ENCODE measurements at places on chromosomes 6 and 20. TPM values are rescaled to one million over a fixed set of nuclear protein-coding genes. Genes with fewer than 3 reads are reported as not detected.
A peak's percentile ranks its signal among the peaks of the same experiment; 100 is the strongest.

The DYNLT2 gene
- 1.5 TPM for total RNA-seq

DNA sequence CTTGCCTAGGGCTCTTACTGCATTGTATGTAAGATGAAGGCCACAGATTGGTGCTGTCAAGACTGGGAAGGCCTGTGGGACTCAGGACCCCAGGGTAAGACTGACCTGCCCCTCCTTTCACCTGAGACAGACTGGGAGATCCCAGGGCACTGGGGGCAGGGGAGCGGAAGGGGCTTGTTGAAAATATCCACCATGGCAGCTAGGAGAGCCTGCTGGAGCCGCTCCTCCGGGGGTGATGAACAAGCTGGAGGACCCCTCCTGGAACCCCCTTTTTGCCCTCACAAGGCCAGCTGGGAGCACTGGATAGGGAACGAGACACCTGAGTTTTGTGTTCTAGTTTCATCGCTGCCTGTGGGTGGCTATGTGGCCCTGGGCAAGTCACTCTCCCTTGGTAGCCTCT lies 9.2 kb upstream of the SDCBP2 start:
- no peaks in the 10 kb centered on the region for H3K4me1 ChIP-seq
- no peak for DNase-seq
- H3K27ac ChIP-seq: no peak overlapping the region
- H3K27me3 ChIP-seq: no peaks in the 10 kb centered on the region

The LY6G6F gene
- total RNA-seq: not detected

DNA sequence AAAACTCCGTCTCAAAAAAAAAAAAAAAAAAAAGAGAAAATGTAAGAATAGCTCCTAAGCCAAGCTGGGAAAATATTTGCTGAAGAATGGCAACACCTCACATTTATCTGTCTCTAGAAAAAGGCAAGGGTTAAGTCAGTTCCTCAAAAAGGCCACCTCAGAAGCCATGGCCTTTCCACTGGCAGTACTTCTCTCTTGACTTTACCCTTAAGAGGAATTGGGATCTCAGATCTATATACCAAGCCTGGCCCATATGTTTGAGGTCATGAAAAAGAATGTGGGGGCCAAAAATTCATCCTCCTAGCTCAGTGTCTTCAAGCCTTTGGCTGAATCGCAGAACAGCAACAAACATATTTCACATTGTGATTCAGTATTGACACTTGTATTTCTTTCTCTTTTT lies 10.9 kb upstream of the NCOA3 start:
- H3K4me3 ChIP-seq: no peak overlapping the region
- DNase-seq: no peak
- peaks cover 18% of the 10 kb centered on the region for H3K4me1 ChIP-seq
- H3K27ac ChIP-seq: no peak overlapping the region
- H3K27me3 ChIP-seq: no peaks in the 10 kb centered on the region

The MAS1L gene
- total RNA-seq: not detected

GRCh38 chr6:131764350-131764749 lies 43.5 kb upstream of the ENPP1 start:
- no peak for DNase-seq
- H3K4me1 ChIP-seq: no peaks in the 10 kb centered on the region
- H3K36me3 ChIP-seq: no peaks in the 10 kb centered on the region
- H3K27ac ChIP-seq: no peak overlapping the region

GRCh38 chr6:20900389-20901160 lies 366.3 kb downstream of the CDKAL1 start:
- no peaks in the 10 kb centered on the region for H3K36me3 ChIP-seq
- no peak overlapping the region for H3K4me3 ChIP-seq
- no peak for DNase-seq
- no peaks in the 10 kb centered on the region for H3K27me3 ChIP-seq

GRCh38 chr6:113328886-113329381 lies 528.2 kb upstream of the MARCKS start:
- H3K4me1 ChIP-seq: no peaks in the 10 kb centered on the region
- H3K4me3 ChIP-seq: no peak overlapping the region
- H3K36me3 ChIP-seq: no peaks in the 10 kb centered on the region
- no peak for DNase-seq

DNA sequence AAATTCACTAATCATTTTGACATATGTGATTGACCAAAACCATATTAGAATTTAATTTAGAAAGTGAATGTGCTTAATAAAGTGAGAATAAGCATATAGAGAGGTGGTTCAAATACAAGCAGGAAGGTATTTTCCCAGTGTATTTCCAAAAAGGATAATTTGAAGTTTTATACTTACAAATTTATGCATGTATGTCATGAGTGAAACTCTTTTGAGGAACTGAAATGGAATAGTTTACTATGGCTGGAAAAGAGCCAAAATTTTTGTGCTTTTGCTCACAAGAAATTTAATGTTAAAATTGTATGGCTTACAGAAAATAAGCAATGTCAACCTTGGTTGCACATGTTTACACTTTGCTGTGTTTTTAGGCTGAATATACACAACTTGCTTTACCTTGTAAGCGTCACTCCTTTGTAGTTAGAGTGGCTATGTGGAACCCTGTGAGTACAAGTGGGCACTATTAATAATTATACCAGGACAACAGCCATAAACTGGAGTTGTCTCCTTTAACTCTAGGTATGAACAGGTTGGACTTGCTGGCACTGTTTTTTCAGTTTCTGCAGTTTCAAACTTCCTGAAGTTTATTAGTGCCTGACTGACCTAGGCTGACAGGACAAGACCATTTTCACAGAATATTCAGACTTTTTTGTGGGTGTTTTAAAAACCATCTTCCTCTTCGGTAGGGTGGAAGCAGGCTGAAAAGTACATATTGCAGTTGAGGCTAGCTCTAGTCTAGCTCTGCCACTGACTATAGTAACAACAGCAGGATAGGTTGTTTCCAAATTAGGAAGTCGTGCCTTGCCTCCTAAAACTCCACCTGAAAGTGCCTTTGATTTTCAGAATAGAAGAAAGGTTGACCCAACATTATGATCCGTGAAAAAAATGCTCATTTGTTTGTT lies 6.0 kb downstream of the AFDN start:
- H3K27me3 ChIP-seq: no peaks in the 10 kb centered on the region
- H3K4me1 ChIP-seq: peaks cover 10% of the 10 kb centered on the region
- no peaks in the 10 kb centered on the region for H3K36me3 ChIP-seq

The GSTA2 gene
- total RNA-seq: not detected

The IRAK1BP1 gene
- total RNA-seq: 5.4 TPM

The TGM3 gene
- not detected for total RNA-seq

The CYP21A2 gene
- 1.4 TPM for total RNA-seq

GRCh38 chr6:17159240-17159639 lies 57.4 kb downstream of the STMND1 start:
- H3K27ac ChIP-seq: no peak overlapping the region
- H3K36me3 ChIP-seq: no peaks in the 10 kb centered on the region
- no peak overlapping the region for H3K4me3 ChIP-seq
- no peaks in the 10 kb centered on the region for H3K27me3 ChIP-seq

The TAAR8 gene
- not detected for total RNA-seq

DNA sequence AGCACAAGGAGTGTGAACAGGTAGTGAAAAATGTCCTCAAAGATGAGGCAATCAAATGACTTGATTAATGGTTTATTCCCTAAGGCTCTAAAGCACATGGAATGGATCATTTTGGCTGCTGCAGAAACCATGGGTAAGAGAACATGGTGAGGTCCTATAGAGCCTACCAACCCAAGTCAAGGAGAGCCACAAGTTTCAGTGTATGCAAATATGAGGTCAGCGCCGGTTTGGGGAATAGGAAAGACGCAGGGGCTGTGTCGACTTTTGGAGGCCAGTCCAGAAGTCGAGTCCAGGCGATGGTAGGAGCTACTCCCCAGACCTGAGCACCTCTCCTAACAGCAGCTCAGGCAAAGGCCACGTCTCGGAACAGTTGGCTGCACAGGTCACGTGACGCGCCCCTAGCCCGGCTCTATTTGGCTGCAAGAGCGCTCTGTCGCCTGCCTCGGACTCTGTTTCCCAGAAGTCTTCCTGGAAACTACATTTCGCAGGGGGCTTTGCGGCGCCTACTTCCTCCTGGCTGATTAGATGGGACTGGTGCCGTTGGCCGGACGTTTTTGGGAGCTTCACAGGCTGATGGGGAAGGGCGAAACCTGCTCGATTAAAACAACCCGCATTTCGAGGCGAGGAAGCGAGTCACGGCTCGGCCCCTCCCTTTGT lies 74.4 kb upstream of the CHD6 start:
- DNase-seq: no peak
- peaks cover 13% of the 10 kb centered on the region for H3K4me1 ChIP-seq
- no peaks in the 10 kb centered on the region for H3K27me3 ChIP-seq
- H3K4me3 ChIP-seq: peak overlapping the region; percentile 66

DNA sequence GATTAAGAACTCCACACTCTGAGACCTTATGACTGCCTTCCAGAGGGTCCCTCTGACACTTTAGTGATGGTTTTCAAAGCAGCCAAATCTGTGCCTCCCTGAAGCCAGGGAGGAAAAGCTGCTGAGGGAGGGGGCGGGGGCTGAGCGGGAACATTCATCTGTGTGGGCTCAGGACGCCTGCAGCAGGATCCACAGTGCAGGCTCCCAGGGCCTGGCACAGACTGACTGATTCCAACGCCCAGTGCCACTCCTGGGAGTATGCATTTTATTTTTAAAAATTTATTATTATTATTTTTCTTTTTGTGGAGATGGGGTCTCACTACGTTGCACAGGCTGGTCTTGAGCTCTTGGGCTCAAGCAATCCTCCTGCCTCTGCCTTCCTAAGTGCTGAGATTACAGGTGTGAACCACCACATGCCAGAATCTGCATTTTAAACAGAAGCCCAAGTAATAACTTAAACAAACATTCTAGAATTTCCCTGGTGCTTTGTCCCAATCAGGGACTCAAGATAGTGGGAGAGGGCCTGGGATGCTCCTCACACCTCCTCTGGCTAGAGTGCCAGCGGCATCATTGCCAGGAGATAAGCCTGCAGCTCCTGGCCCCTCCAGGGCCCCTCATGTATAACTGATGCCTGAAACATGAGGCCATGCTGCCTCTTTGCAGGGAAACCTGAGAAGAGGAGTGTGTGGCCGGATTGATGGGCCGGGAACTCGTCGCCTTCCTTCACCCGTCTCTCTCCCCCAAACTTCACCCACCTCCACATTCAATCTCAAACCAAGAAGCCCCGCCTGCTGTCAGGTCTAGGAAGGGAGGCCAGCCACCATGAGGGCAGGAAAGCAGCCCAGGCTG lies 438 bp upstream of the TMC2 start:
- H3K27me3 ChIP-seq: peaks cover 15% of the 10 kb centered on the region
- no peaks in the 10 kb centered on the region for H3K4me1 ChIP-seq
- no peak overlapping the region for H3K4me3 ChIP-seq
- H3K36me3 ChIP-seq: no peaks in the 10 kb centered on the region
- DNase-seq: no peak

DNA sequence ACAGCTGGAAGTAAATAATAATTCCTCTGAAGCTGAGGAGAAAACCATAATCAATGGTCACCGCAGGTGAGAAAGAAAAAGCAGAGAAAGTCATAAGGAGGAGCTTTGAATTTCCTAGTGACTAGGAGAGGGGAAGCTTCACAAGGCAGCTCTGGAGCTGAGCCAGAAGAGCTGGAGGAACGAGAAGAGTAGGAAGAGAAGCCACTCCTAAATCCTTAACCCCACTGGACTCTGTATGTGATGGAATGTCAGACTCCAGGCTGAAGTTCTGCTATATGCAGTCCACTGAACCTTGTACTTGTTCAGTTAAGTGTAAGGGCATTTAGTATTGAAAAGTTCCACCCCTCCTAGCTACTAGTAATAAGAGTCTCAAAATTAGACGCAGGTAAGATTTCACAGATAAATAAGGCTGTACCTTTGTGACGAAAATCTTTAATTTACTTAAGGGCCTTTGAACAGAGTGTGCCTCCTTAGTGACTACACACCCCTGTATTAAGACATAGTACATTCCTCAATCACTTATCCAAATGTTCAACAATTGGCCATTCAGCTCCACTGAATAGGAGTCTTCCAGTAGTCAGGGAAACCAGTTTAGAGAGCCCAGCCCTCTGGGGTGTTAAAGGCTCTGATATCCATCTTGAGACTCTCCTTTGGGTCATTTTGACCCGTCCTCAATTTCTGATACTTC lies 71.4 kb upstream of the UFL1 start:
- H3K4me3 ChIP-seq: no peak overlapping the region
- H3K27ac ChIP-seq: no peak overlapping the region
- no peaks in the 10 kb centered on the region for H3K36me3 ChIP-seq
- no peak for DNase-seq
- H3K27me3 ChIP-seq: no peaks in the 10 kb centered on the region

GRCh38 chr6:127897484-127897883 lies 3.4 kb downstream of the THEMIS start:
- no peaks in the 10 kb centered on the region for H3K36me3 ChIP-seq
- no peaks in the 10 kb centered on the region for H3K4me1 ChIP-seq
- no peak overlapping the region for H3K4me3 ChIP-seq
- no peaks in the 10 kb centered on the region for H3K27me3 ChIP-seq
- DNase-seq: no peak

GRCh38 chr6:7821426-7821825 lies 89.2 kb downstream of the TXNDC5 start:
- H3K27me3 ChIP-seq: no peaks in the 10 kb centered on the region
- no peak for DNase-seq
- no peak overlapping the region for H3K27ac ChIP-seq
- H3K4me3 ChIP-seq: no peak overlapping the region
- no peaks in the 10 kb centered on the region for H3K4me1 ChIP-seq

The UQCC2 gene
- 95.1 TPM for total RNA-seq

GRCh38 chr6:90720404-90720803 lies 133.5 kb upstream of the MAP3K7 start:
- no peak overlapping the region for H3K27ac ChIP-seq
- H3K4me1 ChIP-seq: no peaks in the 10 kb centered on the region
- DNase-seq: no peak
- H3K36me3 ChIP-seq: no peaks in the 10 kb centered on the region
- H3K4me3 ChIP-seq: no peak overlapping the region

The FAM83C gene
- total RNA-seq: not detected

The SMLR1 gene
- not detected for total RNA-seq

The ENPP5 gene
- total RNA-seq: 4.5 TPM

GRCh38 chr6:110635096-110635495 lies 158.7 kb upstream of the SLC22A16 start:
- no peak overlapping the region for H3K4me3 ChIP-seq
- H3K27me3 ChIP-seq: no peaks in the 10 kb centered on the region
- no peaks in the 10 kb centered on the region for H3K4me1 ChIP-seq
- DNase-seq: no peak
- no peaks in the 10 kb centered on the region for H3K36me3 ChIP-seq

DNA sequence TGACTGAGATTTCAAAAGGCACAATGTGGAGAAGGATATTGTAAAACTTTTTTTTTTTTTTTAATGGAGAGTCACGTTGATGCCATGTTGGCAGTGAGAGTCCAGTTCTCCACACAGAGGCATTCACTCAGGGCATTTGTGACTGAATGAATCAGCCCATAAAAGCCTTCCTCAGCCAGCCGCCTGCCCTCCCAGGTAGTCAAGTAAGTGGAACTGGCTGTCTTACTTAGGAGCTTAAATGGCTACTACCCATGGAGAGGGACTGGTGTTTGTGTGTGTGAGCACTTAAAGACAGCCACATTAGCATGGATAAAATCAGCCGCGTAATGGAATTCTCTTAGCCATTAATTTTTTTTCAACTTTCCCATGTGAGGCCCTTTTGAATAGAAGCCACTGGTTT lies 12.6 kb downstream of the AAR2 start:
- no peak for DNase-seq
- H3K4me3 ChIP-seq: no peak overlapping the region
- H3K36me3 ChIP-seq: peaks cover 46% of the 10 kb centered on the region
- no peaks in the 10 kb centered on the region for H3K4me1 ChIP-seq

The ABHD16B gene
- total RNA-seq: not detected

GRCh38 chr6:98657764-98658163 lies 176.6 kb upstream of the POU3F2 start:
- DNase-seq: no peak
- no peak overlapping the region for H3K4me3 ChIP-seq
- H3K27me3 ChIP-seq: peaks cover 3% of the 10 kb centered on the region
- H3K4me1 ChIP-seq: no peaks in the 10 kb centered on the region
- H3K36me3 ChIP-seq: no peaks in the 10 kb centered on the region
- no peak overlapping the region for H3K27ac ChIP-seq

Measured in HCT116 (cell line).